GM04504 (cell line): ENCODE measurements at places on chromosomes 5 and 9.
A peak's percentile ranks its signal among the peaks of the same experiment; 100 is the strongest.

DNA sequence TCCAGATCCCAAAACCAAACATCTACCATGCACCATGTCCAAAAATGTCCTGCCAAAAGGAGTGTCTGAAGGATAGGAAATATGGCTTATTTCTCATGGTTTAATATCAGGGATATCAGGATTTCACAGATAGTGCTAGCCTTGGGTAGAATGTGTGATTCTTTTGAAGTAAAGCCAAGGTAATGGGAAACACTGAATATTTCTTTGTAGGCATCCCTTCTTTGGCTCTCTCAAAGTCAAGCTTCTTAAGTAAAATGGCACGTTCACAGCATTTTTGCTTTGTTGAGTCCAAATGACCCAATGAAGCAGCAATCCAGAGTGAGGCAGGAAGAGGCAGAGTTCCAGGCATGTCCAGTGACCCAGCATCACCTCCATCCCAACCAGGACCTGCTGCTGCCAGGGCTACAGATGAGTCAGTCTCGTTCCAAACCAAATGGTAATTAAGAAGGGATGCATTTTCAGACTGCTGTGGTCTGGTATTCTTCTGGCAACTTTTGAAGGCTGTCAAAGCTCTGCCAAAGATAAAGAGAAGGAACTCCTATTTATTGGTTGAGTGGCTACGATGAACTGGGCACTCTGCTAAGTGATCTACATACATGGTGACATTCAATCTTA is 678.8 kb upstream of the KLF4 start:
- DNase-seq: peak; percentile 92

- DNase-seq: no peak
Measured at GRCh38 chr5:133450286-133450685, 162.1 kb downstream of the FSTL4 start.

- DNase-seq: no peak
Measured at GRCh38 chr5:89374818-89375521, 492.0 kb upstream of the MEF2C start.

GRCh38 chr5:82313016-82313415 is 34.9 kb upstream of the RPS23 start:
- no peak for DNase-seq

- no peak for DNase-seq
Measured at GRCh38 chr9:3099646-3100045, 255.8 kb upstream of the PUM3 start.
